D721Med (cell line): ENCODE measurements at places on chromosomes 6 and 20.

DNA sequence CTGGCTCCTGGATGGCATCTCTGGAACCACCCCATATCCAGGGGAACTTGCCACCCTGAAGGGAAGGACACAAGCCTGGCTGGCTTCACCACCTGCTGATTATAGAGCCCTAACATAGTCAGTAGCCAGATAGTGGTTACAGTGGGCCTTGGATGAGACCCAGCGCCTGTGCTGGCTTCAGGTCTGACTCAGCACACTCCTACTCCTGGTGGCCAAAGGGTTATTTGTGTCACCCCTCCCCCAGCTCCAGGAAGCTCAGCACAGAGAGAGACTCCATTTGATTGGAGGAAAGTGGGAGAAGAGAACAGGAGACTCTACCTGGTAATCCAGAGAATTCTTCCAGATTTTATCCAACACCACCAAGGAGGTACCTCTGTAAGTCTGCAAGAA lies 12.8 kb downstream of the SNX14 start:
- DNase-seq = no peak

DNA sequence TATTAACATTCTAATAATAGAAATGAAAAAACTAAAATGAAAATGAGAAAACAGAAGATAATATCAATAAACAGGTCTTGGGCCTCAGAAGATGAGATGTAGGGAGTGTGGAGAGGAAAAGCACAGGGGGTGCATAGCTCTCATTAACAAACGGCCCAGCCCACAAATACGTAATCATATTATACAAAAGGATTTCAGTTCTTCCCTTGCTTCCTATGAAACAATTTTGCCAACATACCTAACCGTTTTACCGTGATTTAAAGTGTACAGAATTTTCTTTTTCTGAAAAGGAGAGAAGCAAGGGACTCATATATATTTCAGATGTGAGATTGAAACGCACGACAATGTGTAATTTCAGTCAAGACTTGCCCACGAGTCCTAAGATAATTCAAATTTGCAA lies 136.0 kb downstream of the HFE start:
- DNase-seq = no peak

DNA sequence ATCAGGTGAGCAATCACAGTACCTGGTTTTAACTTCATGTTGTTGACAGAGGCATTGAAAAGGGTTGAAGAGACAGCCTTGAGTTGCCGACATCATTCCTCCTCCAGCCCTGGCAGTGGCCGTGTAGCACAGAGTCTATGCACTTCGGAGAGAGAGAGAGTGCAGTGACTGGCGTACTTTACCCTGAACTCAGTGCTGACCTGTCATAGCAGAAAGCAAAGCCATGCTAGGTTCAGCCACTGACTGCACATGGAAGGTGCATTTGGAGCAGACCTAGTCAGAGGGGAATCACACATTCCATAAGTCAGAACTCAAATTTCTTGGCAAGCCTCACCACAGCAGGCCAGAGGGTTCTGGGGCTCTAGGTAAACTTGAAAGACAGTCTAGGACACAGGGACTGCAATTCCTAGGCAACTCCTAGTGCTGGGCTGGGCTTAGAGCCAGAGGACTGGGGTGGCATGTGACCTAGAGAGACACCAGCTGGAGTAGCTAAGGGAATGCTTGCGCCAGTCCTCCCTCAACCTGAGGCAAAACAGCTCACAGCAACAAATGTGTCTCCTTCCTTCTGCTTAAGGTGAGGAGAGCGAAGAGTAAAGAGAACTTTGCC lies 69.1 kb downstream of the ELOVL4 start:
- DNase-seq = no peak

GRCh38 chr20:33908336-33908735 lies 85.4 kb upstream of the RALY start:
- no peak for DNase-seq

- no peak for DNase-seq
Observed at GRCh38 chr6:21871831-21872230, 278.3 kb downstream of the SOX4 start.

DNA sequence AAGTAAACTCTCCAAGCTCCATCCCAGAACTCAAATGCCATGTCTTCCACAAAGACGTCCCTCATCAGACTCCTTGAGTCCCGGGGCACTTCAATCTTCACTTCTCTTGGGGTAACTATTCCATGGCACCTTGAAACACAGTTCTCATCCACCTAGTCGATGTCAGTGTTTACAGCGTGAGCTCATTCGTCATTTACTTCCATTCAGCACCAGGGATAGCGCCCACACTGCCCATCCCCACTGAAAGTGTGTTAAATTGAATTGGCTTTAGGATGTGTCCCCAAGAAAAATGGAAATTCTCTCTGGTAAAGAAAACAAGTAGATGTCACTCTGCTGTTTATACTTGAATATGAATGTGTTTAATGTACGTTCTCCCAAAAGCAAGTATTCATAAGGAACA lies 31.3 kb downstream of the KCNK15 start:
- DNase-seq = no peak

GRCh38 chr20:41798930-41799502 lies 180.8 kb upstream of the CHD6 start:
- DNase-seq = no peak

- DNase-seq = no peak
Observed at GRCh38 chr6:28600245-28600644, 74.6 kb downstream of the GPX5 start.

- no peak for DNase-seq
Observed at GRCh38 chr6:113894712-113895674, 37.8 kb downstream of the MARCKS start.

DNA sequence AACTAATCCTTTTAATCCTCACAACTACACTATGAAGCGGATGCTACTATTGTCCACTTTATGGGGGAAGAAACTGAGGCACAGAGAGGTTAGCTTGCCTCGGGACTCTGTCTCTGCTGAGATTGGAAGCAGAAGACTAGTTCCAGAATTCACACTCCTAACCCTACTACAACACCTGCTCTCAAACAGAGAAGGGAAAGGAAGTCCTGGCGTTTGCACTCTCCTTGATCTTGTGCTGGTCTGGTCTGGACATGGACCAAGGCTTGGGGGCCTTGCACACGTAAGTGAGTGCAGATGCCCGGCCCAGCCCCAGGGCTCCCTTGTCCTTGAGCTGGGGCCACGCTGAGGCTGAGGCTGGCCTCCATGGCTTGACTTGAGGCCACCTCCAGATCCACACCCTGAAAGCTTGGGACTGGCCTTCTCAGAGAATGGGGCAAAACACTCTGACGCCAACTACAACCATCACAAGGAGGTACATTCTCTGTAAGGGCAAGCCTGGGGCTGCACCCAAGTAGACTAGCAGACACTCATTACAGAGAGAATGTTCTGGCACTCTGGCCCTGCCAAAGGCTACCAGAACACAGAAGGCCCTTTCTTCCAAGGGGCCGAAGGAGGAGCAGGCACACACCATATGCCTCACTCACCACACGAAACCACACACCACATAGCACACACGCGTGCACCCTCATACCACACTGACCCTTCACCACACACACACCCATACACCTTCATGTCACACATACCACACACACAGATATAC lies 33.3 kb upstream of the EZR start:
- DNase-seq = no peak

DNA sequence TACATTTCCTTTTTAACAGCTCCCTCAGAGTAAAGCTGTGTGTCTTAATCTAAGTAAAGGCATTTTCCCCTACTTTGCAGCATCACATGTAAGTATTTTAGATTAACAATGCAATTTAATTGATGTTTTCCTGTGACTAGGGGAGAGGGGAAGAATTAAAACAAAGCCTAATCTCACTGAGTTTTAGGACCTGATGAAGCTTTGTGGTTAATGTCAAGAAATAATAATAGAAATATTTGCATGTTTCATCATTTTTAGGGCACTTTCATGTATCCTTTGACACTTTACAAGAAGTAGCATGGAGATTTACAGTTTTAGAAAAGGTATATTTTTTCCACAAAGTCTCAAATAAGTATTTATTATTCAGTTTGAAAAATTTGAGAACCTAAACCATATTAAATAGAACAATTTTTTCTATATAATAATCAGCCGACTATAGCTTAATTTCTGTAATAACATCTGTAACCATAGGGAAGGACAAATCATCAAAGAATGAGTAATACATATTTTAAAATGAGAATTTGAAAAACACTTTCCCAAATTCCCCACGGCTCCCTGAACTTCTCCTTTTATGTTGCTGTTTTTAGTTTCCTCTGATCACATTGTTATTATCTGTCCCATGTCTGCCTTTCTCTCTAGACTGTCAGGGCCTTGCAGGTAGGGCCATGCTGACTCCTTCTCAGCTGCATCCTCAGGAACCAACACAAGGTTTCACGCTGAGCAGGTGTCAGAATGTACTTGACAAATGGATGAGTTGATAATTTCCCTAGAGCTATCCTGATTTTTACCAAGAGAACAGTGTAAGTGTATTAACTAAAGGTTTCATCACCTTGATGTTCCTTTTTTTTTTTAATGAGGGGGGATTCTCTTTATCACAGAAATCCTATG lies 338.1 kb downstream of the SYNE1 start:
- no peak for DNase-seq

GRCh38 chr6:134035823-134036296 lies 16.6 kb downstream of the SLC2A12 start:
- DNase-seq = no peak

- no peak for DNase-seq
Observed at GRCh38 chr20:57440678-57441509, 49.7 kb downstream of the RBM38 start.

GRCh38 chr6:25774120-25774715 lies 19.7 kb downstream of the SLC17A4 start:
- DNase-seq = no peak

GRCh38 chr6:36624461-36625157 lies 30.4 kb downstream of the SRSF3 start:
- no peak for DNase-seq
